ENCODE measurements at places on chromosomes 1 and 21. TPM values are rescaled to one million over a fixed set of nuclear protein-coding genes. Genes with fewer than 3 reads are reported as not detected.

XKR8 gene
- total RNA-seq: 3.4 TPM

GRCh38 chr21:45359451-45360217, 45.3 kb upstream of the COL18A1 start:
- DNase-seq: no peak

- no peak for DNase-seq
Measured at GRCh38 chr1:84853741-84854721, 39.0 kb downstream of the LPAR3 start.

GRCh38 chr1:224554620-224555259, 61.4 kb upstream of the CNIH3 start:
- DNase-seq: no peak

GRCh38 chr1:111197598-111198284, 2.7 kb downstream of the DENND2D start:
- DNase-seq: no peak

DNA sequence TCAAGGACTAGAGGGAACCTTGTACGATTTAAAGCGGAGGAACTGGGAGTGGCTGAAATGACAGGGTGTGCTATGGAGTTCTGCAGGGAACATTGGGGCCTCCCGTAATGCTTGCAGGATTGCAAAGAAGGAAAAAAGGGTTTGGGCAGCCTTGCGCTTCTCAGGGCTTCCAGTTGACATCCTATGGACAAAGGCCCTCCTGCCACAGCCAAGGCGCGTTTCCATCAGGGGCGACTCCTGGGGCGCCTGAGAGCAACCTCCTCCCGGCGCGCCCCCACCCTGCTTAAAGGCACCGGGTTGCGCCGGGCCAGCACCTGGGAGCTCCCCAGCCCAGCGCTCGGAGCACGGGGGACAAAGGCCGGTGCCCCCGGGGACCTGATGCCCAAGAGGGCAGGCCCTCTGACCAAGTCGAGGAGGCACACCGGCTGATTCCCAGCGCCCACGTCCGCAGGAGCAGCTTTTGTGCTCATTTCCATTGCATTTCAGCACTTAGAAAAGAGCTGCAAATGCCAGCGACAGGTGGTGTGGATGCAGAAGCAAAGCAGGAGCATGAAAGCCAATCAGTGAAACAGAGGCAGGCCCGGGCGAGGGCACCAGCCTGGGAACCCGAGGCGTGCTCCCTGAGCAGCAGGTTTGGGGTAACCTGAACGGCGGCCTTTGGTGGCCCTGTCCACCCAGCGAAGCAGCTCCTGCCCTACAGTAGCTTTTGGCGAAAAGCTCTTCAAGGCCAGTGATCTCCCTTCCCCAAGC, 17.6 kb upstream of the RNF187 start:
- DNase-seq: no peak
